ENCODE measurements at places on chromosomes 16 and 17.

DNA sequence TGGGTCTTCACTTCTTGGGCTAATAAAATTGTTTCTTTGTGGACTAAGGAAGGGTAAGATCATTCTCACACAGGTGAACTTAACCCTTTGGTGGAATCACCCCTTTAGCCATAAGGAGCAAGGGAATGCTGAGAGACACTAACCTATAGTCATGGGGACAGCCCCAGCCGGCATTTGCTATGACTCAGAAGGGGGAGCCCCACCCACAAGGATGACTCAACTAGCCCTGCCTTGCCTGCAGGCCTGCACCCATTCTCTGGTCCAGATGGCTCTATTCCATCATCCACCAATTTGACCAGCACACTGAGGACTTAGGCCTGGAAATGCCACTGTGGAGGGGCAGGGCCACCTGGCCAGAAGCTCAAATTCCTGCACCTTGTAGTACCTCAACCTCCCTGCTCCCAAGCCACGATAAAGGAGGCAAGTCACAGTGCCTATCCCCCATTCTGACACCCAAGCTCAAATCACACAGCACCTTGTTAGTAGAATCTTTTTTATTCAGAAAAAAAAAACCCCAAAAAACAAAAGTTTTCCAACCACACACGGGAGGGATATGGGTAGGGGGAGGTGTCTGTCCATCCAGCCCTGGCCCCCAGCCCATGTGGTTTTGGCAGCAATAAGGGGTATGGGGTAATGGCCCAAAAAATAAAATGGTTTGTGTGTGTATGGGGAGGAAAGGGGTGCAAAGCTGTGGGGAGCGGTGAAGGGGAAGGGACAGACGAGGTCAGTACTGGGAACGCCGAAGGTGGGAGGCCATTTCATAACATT, 3.0 kb downstream of the PFN1 start:
- peak; percentile 50 for DNase-seq

DNA sequence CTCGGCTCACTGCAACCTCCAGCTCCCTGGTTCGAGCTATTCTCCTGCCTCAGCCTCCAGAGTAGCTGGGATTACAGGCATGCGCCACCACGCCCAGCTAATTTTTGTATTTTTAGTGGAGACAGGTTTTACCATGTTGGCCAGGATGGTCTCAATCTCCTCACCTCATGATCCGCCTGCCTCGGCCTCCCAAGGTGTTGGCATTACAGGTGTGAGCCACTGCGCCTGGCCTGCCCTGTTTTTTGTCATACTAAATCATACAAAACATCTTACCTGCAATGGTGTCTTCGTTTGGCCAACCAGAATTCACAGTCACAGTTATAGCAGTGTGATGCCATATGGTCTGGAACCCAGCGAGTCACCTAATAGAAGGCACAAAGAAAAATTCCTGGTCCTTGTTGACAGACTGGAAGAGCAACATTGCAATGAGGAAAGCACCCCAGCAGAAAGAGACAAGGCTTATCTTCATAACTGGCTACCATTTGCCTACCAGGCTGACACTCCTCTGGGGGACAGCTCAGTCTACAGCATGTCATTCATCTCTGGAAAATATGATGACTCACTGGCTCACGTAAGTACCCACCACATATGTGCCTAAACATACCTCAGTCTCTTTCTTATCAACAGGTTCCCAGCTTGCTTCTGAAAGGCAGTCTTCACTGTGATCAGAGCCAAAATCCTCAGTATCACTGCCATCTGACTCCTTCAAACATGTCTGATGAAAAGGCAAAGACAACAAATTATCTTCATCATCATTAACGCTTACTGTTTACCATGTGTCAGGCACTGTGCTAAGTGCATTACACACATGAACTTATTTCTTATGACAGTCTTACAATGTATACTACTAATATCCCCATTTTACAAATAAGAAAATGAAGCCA, 4.3 kb upstream of the HSF5 start:
- no peak for DNase-seq

- no peak for DNase-seq
These were observed 80.7 kb downstream of the HELZ start for GRCh38 chr17:67164302-67164701.

- DNase-seq = no peak
These were observed 12.7 kb downstream of the CYGB start for GRCh38 chr17:76524598-76525512.

GRCh38 chr17:12959441-12959840, 58.4 kb downstream of the ELAC2 start:
- no peak for DNase-seq

- no peak for DNase-seq
These were observed 48.5 kb downstream of the IRF8 start for GRCh38 chr16:85947230-85948137.

All from WERI-Rb-1 (cell line).